ENCODE measurements at places on chromosomes 12 and 14.

GRCh38 chr12:100128512-100128908 is 14.2 kb downstream of the BLTP3B start:
- DNase-seq = no peak

- no peak for DNase-seq
Measured at GRCh38 chr12:2247596-2247995, 194.8 kb downstream of the CACNA1C start.

GRCh38 chr12:34348836-34349672 is 326.8 kb downstream of the ALG10 start:
- no peak for DNase-seq

GRCh38 chr12:103043531-103044486 is 86.3 kb downstream of the ASCL1 start:
- no peak for DNase-seq

GRCh38 chr12:126903027-126903876 is 1363.7 kb upstream of the TMEM132C start:
- no peak for DNase-seq

DNA sequence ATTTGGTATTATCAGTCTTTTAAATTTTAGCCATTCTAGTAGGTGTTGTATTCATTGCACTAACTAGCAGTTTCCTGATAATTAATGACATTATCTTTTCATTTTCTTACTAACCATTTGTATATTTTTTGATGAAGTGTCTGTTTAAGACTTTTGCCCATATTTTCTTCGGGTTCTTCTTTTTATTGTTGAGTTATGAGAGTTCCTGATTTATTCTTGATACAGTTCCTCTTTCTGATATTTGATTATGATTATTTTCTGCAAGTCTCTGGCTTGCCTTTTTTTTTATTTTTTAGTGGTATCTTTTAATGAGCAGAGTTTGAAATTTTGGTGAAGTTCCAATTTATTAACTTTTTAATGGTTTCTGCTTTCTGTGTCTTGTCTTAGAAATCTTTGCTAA is 6.2 kb upstream of the RNU6-7 start:
- no peak for DNase-seq

- DNase-seq = no peak
Measured at GRCh38 chr12:27534060-27534764, 10.2 kb downstream of the PPFIBP1 start.

- DNase-seq = no peak
Measured at GRCh38 chr12:30314506-30315100, 381.1 kb downstream of the IPO8 start.

GRCh38 chr14:99619835-99620834 is 16.1 kb upstream of the CCDC85C start:
- DNase-seq = no peak

GRCh38 chr14:68575426-68575825 is 217.4 kb downstream of the ZFP36L1 start:
- DNase-seq = no peak

Measured in LoVo (cell line).